ENCODE measurements at places on chromosomes 7 and 10.

DNA sequence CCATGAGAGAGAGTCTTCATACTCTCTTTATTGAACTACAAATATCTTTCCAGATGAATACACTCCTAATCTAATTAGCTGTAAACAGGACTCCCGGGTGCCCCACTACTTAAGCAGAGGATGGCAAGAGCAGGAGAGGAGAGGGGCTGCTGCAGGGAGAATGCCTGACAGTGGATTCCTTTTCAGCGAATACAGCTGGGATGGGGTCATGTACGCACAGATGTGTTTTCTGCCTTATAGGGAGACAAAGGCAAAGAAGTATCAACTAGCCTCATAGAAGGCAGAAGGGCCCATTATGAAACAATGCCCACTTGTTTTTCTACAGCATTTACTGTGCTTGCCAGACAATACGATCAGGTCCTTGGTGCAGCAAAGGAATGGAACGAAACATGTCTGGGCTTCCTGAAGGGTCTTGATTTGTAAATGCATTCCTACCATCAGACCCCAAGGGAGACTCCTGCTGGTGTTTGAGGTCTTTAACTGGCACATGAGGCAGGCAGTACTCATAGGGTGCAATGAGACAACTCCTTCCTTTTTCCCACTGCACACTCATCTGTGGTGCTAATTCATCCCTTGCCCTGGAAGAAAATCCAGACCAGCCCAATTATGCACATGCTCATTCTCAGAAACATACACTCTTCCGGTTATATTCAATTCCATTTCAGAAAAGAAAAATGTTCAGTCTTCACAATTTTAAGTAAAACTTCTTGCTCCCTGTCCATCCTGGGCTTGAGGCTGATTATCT is 117.1 kb downstream of the AOAH start:
- ATAC-seq = no peak

DNA sequence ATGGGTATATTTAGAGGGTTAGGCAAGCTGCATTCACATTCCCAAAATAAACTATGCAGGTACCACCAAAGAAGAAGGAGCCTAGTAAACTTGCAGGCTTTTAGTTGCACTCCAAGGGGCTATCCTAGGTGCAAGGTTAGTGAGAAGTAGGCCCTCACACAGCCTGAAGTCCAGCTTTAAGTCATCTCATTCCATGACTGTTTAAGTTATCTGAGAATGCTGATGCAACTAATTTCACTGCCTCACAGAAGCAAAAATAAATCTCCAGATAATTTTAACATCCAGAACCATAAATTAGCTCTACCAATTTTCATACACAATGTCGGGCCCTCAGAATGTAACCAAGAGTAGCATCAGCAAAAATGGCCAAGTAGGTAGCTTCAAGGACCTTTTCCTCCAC is 34.3 kb upstream of the HHEX start:
- no peak for ATAC-seq

- ATAC-seq = no peak
Measured at GRCh38 chr10:75744261-75744660, 312.8 kb downstream of the LRMDA start.

GRCh38 chr10:67119651-67120050 is 193.8 kb downstream of the LRRTM3 start:
- ATAC-seq = no peak

- no peak for ATAC-seq
Measured at GRCh38 chr7:66315192-66315591, 110.1 kb downstream of the TPST1 start.

GRCh38 chr7:21149809-21150208 is 278.1 kb upstream of the SP4 start:
- no peak for ATAC-seq

DNA sequence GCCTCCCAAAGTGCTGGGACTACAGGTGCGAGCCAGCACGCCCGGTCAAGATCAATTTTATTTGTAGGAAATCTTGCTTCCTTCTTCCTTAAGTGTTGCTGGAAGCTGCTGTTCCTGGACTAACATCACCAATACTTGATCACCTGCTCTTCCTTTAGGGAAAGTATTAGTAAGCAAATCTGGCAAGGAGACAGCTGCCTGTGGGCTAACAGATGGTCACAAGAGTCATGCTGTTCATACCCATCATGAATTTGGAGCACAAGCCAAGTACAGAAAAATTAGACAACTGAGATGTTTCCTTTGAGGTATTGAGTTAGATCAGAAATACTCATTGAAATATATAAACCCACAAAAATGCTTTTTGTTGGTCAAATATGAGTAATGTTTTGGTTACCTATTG is 27.9 kb downstream of the BAIAP2L1 start:
- ATAC-seq = no peak

GRCh38 chr7:64562256-64562625 is 630 bp downstream of the ZNF680 start:
- peak; percentile 3 for ATAC-seq

DNA sequence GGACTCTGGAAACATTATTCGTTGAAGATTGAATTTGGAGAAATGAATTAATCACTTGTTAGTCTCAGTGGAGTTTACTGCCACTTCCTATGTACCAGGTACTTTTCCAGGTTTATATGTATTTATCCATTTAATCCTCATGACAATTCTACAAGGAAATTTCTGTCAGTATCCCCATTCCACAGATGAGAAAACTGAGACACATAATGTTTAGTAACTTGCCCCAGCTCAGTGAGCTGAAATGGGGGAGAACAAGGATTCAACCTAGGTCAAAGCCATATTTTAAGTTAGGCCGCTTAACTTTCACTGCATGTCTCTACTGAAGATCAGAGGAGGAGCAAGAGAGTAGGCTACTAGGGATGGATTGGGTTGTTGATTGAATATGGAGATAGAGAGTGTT is 4.6 kb upstream of the SCIN start:
- no peak for ATAC-seq

GRCh38 chr7:68977385-68978055 is 620.8 kb upstream of the AUTS2 start:
- no peak for ATAC-seq

DNA sequence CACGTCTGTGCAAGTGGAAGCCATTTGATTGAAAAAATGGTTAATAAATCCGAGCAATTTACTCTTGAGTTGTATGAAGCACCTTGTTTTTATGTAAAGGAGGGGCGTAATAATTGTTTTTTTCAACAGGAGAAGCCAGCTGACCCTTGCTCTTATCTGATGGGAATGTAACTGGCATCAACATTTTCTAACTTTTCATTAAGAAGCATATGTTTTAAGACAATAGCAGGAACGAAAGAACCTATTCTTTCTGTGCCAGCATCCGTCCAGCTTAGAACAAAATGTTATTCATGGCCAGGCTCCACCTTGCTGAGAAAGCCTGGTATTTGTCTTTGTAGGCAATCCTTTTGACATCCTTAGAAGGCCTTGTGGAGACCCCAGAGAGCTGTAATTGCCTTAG is 22.2 kb upstream of the AFAP1L2 start:
- ATAC-seq = no peak

DNA sequence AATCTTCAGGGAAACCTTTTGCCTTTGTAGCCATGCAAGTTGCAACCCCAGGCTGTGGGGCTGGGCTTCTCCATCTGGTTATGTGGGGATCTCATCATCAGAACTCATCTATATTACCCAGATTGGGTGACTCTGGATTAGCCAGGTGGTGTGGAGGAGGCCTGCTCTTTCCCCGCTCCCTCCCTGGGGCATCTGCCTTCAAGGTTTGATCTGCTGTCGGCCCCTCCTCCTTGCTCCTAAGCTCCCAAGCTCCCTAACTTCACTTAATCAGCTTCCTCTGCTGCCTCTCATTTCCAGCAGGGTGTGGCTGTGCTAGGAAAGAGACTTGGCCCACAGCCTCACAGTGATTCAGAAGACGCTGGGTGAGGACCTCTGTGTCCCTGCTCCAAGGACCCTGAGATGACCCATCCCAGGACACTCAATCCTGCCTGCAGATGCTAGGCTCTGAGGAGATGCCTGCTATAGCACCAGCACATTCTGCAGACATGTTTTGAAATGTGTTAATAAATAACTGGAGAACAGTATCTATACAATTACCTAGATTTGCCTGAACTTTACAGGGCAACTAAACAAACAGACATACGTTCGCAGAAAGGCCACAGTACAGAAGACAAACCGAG is 392.1 kb upstream of the PODXL start:
- no peak for ATAC-seq

DNA sequence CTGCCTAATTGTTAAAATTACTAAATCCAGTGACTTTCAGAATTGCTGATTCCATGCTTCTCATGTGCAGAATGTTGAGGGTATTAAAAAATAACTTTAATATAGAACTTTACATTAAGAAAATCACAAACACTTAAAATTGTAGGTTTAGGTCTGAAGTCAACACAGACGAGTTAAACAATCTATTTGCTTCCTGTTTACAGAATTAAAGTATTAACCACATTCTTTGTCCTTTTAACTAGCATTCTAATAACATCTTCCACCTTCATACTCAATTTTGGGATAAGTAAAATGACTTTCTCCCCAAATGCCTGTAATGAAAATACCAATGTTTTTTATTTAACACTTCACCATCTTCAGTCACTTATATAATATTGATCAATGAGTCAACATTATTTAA is 2.2 kb downstream of the ITGB1 start:
- no peak for ATAC-seq

GRCh38 chr10:124465003-124465776 is 3.6 kb downstream of the LHPP start:
- ATAC-seq = no peak

- ATAC-seq = peak; percentile 18
Measured at GRCh38 chr10:47286591-47287315, 13.2 kb upstream of the GDF10 start.

DNA sequence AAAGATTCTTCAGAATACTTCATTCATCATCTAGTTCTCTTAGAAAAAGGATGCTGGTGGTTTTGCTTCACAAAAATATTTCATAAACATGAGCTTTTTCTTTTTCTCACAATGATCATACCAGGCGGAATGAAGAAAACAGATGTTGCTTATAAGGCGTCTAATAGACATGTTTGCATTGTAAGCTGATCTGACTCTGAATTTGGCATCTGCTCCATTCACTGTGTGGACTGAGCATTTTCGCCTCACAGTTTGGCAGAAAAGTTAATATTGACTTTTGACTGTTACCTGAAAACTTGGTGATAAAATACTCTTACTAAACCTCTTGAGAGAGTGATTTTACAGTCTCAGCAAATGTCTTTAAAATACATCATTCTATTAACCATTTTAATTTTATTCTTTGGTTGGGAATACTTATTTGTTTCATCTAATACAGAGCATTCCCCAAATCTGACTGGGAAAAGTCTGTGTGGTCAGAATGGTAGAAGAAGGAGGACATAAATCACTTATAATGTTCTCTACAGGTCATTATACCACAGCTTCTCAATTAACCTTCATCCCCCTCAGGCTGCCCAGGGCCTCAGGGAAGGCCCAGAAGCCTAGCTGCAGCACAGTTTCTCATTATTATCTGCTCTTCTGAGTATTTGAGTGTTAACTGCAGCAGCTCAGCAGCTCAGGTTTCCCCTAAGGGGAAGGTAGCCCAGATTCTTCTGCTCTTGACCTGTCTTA is 121.6 kb upstream of the KAT6B start:
- ATAC-seq = no peak

- ATAC-seq = no peak
Measured at GRCh38 chr7:98119256-98119918, 12.7 kb downstream of the LMTK2 start.

DNA sequence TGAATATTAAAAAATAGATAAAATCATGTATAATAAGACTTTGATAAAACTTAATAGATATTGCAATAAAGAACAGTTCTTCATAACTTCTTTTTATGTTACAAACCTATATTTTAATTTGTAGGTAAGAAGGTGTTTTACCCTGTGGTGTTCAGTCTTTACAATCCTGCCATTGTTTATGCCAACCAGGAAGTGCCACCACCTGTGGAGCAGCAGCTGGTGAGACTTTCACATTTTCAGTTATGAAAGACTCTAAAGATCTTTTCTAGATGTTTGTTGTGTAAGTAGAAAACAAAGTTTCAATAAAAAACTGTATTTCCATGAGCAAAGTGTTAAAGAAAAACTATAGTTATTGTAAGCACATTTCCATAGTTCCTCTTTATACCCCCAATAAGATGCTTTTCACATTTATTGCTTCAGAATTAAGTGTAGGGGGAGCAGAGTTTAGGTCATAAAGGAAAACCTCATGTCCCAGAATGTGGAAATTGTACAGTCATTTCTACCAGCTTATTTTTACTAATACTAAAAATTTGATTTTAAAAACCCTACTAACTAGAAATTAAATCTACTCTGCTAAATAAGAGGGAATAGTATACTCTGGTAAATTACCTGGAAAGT is 28.7 kb downstream of the CSGALNACT2 start:
- ATAC-seq = peak; percentile 56

- ATAC-seq = no peak
Measured at GRCh38 chr7:106023369-106024322, 60.6 kb downstream of the CDHR3 start.

GRCh38 chr10:9853405-9854355 is 1164.0 kb upstream of the CELF2 start:
- no peak for ATAC-seq

GRCh38 chr7:2968176-2968575 is 75.5 kb downstream of the CARD11 start:
- no peak for ATAC-seq

DNA sequence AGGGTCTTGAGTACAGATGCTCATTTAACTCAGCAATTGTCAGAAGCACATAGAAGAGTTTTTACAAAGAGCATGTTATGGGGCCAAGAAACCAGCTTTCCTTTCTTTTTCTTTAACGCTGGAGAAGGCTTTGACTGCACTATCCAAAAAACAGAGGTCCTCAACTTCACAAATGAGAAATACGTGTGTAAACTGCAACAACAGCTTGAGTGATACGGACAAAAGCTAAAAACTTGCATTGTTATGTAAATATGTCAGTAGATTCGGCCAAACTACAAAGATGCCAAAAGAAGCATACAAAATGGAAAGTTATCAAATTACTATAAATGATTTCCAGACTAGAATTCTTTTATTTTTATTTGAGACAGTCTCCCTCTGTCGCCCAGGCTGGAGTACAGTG is 62.4 kb upstream of the C10orf90 start:
- no peak for ATAC-seq

DNA sequence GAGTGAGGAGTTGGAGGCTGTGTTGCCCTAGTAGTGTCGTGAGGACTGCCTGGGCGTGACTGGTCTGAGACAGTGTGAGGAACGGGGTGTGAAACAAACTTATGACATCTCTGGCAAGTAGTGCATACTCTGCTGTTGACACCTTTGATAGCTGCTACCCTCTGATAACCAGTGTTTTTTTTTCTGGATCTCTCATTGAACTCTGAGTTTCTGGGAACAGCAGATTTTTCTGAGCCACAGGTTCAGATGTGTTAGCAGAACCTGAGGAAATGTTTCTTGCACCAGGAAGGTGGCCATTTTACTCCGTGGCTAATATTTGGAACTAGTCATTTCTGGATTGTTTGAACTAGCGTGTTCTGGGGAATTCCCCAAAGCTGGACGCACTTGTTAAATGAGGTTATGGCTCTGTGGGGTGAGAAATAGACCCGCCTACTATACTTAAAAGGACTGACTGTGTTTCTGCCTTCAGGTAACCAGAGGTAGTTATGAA is 52.9 kb downstream of the AUTS2 start:
- no peak for ATAC-seq

GRCh38 chr10:85922356-85923129 is 444.1 kb downstream of the GRID1 start:
- no peak for ATAC-seq
